Activated T-helper 2 cell treated with anti-CD3 and anti-CD28 coated beads, Interferon-gamma antibody, Interleukin-2, Interleukin-4, amounts not matched to agents 10 μg/mL and 5 μg/mL and 100 μg/mL, durations not matched to agents 14 hours and 24 hours and 36 hours (primary cell): ENCODE measurements at places on chromosomes 6 and 20.

- no peak for DNase-seq
Observed at GRCh38 chr20:1636621-1637020, 16.8 kb upstream of the SIRPB1 start.

DNA sequence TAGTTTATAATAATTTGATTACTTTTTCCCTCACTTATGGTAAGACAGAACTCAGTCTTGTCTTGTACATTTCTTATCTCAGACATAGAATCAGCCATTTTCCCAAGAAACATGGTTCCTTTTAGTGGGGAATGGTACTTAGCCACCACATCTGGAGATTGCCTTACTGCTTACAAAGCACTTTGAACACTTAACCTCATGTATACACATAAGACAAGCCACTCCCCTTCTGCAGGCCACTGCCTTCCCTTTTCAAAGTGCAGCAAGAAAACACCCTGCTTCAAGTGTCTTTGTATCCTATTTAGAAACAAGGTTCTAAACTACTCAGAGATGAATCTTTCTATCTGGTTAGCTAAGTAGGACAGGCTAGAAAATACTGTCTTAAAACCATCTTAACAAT is 159.2 kb downstream of the UBE3D start:
- no peak for DNase-seq

DNA sequence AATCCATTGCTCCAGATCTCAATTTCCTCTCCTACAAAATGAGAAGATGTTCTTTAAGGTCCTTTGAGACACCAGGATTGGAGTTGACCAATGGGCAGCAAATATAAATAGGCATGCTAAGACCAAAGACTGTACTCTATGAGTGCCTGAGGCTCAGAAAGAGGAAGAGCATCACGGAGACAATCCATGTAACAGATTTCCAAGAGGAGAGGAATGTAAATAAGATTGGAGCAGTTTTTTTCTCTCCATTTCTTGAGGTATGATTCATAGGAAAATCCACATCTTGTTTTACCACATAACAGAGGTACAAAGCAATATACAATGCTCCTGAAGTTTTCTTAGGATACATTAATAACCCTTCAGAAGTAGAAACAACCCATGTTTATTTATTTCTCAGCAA is 109.8 kb downstream of the UBE3D start:
- DNase-seq: no peak

- DNase-seq: no peak
Observed at GRCh38 chr20:59429396-59429795, 129.0 kb downstream of the EDN3 start.

DNA sequence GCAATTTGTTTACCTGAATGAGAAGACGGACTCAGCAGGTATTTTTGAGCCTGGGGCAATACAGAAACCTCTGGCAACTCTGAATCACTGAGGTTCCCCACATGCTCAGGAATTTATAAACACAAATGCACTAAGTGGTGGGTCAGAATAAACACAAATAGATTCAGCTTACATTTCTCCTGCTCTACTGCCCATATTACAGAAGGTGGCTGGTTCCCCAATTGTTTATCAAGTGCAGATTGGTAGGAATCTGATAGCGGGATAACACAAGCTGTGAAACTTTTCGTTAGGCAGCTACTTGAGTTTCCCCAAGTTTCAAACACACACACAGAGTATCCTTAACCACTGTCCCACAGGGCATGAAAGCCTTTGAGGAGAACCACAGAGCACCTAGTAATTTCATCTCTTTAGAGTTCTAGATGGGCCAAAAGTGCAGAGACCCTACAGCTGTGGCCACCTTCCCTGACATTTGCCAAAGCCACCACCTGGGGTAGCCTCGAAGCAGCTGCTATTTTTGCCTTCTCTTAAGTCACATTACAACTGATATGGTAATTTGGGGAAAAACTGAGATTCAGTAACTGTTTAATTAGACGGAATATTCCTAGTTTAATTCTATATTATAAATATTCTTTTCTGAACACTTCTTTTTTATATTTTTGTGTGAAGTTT is 204.2 kb upstream of the PTCHD4 start:
- DNase-seq: no peak

GRCh38 chr20:1854246-1854645 is 41.0 kb upstream of the SIRPA start:
- no peak for DNase-seq

- DNase-seq: no peak
Observed at GRCh38 chr20:1734269-1734858, 76.8 kb upstream of the SIRPG start.

- DNase-seq: no peak
Observed at GRCh38 chr6:16691324-16691723, 69.9 kb downstream of the ATXN1 start.

DNA sequence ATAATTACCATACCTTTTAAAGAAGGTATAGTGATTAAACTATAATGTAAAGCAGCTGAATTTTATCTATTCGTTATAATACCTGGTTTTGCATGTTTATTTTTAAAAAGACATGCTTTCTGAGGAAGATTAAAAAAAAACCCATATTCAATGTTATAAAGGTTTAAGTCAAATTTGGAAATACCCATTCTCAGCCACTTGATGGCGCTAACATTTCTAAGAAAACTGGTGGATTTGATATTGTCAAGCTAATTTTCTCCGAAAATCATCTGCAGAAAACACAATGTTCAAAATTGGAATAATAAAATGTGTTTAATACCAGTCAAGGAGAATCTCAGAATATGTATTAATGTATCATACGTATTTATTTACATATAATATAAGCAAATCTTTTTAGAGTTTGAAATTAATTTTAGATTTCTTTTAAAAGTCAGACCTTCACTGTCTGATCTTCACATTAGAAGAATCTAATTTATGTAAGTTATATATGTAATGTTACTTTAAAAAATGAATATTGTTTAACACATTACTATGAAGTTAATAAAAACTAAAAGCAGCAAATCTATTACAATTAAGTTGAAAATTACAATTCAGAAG is 35.0 kb downstream of the SHPRH start:
- DNase-seq: no peak

GRCh38 chr20:62357187-62357667 is 9.9 kb downstream of the LAMA5 start:
- no peak for DNase-seq

GRCh38 chr20:38617011-38617829 is 15.6 kb downstream of the ARHGAP40 start:
- no peak for DNase-seq

DNA sequence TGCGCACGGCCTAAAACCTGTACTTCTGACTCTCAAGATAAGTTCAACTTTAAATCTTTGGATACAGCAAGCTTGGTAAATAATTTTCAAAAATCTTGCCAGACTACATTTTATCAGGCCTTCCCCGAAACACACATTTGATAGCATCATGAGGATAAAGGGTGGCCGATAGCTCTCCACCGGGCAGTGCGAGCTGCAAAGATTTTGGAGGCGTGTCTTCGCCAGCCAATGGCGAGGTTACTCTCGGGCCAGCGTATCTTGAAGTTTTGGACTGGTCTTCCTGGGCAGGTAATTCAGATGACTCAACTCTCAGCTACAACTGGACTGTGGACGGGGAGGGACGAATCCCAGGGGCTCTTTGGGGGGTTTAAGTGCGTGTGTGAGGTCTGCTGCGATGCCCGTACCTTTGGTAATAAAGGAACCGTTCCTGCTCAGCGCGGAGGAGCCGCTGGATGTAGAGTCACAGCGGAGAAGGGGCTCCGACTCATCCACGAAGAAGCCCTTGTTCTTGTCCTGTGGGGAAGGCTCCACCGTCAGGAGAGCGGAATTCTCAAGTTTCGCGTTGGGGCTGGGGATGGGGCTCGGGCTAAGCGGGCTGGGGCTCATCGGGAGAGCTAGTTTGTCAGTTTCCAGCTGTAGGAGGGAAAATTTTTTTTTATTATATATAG is 75.3 kb downstream of the TNFRSF21 start:
- DNase-seq: no peak

DNA sequence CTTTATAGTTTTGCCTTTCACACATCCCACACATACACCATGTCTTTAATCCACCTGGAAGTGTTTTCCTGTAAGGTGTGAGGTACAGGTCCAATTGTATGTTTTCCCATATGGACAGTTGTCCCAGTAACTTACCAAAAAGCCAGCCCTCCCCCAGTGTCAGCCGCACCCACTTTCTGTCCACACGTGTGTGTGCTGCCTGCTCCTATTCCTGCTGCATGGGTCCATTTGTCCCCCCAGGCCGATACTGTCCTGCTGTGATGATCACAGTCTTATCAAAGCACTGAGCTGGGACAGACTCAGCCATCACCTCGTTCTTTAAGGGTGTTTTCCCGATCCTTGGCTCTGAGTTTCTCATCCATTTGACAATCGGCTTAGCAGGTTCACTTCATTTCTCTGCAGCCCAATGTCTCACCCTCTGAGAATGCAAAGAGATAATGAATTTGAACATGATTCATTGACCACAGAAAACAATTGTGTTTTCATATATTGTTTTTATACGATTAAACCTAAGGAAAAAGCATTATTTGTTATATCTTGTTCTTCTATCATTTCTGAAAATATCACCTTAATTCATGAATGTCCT is 9.6 kb downstream of the VSX1 start:
- no peak for DNase-seq

- no peak for DNase-seq
Observed at GRCh38 chr6:34067814-34068213, 78.1 kb downstream of the GRM4 start.

DNA sequence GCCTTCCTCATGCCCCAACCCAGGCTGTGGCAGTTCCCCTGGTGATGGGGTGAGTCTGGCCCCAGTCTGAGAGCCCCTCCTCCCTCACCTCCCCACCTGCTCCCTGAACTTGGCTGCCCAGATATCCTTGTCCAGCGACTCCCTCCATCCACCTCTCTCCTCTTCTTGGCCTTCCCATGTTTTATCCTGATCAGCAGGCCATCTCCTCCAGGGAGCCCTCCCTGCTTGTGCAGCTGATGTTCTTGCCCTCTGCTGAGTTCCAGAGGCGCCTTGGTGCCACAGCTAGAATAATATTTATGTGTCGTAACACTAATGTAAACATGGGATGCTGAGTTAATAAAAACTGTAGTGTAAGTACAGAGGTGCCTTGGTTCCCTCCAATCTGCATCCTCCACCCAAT is 10.4 kb upstream of the IP6K3 start:
- DNase-seq: no peak

DNA sequence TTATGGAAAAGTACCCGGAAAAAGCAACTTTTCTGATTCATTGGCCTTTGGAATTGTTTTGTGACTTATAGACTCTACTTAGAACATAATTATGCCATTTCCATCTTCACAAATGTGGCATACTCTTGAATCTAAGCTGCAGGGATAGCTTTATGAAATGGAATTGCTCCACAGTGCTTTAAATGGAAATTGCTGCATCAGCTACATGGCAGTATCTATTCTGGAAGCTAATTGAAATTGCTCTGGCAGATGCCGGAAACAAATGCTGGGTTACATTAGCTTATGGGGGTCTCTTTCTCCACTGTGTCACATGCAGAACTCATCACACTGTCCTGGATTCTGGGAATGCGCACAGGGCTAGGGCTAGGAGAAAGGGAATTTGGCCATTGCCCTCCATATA is 108.9 kb downstream of the SAMD5 start:
- no peak for DNase-seq
